ENCODE measurements at places on chromosomes 12 and 14. TPM values are rescaled to one million over a fixed set of nuclear protein-coding genes. Genes with fewer than 3 reads are reported as not detected.

ZNF385A gene
- total RNA-seq, result 23.5 TPM

ZDHHC22 gene
- not detected for total RNA-seq

SERPINA9 gene
- total RNA-seq, result not detected

ITGB7 gene
- total RNA-seq, result 487 TPM

MYRFL gene
- total RNA-seq, result 0.38 TPM

SERPINA3 gene
- total RNA-seq, result 2.6 TPM

LAG3 gene
- 5.2 TPM for total RNA-seq

OR6J1 gene
- not detected for total RNA-seq

HOTAIR gene
- not detected for total RNA-seq

FAM222A gene
- 0.37 TPM for total RNA-seq

SRRM4 gene
- total RNA-seq, result not detected

FAIM2 gene
- total RNA-seq, result not detected

ANHX gene
- total RNA-seq, result not detected

TMCC3 gene
- total RNA-seq, result 20.5 TPM

KLHDC1 gene
- 0.72 TPM for total RNA-seq

LRRC10 gene
- total RNA-seq, result not detected

MUCL1 gene
- not detected for total RNA-seq

FGF6 gene
- not detected for total RNA-seq

GOLT1B gene
- 33.5 TPM for total RNA-seq

VSIG10 gene
- total RNA-seq, result 3.2 TPM

PPFIA2 gene
- total RNA-seq, result not detected

ADAM21 gene
- not detected for total RNA-seq

PGAM5 gene
- 79.7 TPM for total RNA-seq

CACNA1C gene
- total RNA-seq, result not detected

C12orf50 gene
- not detected for total RNA-seq

COL2A1 gene
- total RNA-seq, result 0.66 TPM

KCNK13 gene
- not detected for total RNA-seq

SNRPF gene
- 42.9 TPM for total RNA-seq

HOXC6 gene
- 0.38 TPM for total RNA-seq

GPRC5D gene
- total RNA-seq, result not detected

PTPN6 gene
- total RNA-seq, result 457 TPM

TAS2R50 gene
- total RNA-seq, result 1.6 TPM

IFNG-AS1 gene
- total RNA-seq, result 1.3 TPM

OR6C2 gene
- not detected for total RNA-seq

EML5 gene
- 0.33 TPM for total RNA-seq

HEBP1 gene
- 0.37 TPM for total RNA-seq

RPL6 gene
- total RNA-seq, result 2,327 TPM
